AG04450 (cell line): ENCODE measurements at places on chromosomes 3 and 15.

GRCh38 chr3:176514297-176514696 is 683.0 kb downstream of the TBL1XR1 start:
- DNase-seq: no peak

GRCh38 chr15:62647202-62647842 is 395.2 kb upstream of the TPM1 start:
- no peak for DNase-seq

DNA sequence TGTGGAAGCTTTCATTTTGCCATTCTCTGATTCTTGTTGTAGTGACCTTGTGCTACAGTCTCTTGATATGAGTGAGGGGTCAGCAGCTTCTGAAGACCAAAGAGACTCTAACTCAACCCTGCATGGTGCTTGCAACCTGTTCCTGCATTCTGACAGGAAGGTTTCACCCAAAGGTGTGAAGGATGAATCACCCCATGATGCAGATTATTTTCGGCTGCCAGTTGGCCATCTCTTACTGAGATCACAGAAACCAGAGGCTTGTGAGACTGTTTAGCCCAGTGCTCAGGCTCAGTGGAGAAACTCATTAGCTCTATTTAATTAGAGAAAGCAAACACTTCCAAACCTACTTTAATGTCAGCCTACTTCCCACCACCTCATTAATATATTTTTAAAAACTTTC is 29.2 kb upstream of the TPRG1 start:
- no peak for DNase-seq

DNA sequence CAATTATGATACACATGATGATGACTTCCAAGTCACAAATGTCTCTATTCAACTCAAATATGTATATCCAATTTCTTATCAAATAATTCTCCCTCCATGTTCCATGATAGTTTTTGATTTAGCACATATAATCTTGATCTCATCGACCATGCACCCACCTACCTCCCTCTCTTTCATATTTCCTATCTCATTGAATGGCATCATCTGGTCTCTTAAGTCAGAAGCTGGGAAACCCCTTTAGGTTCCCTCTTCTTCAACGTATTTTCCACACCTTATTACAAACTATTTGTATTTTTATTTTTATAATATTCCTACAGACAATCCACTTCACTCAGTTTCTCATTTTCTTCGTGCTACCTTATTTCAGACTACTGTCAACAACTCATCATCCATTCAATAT is 56.9 kb upstream of the DPH6 start:
- no peak for DNase-seq

DNA sequence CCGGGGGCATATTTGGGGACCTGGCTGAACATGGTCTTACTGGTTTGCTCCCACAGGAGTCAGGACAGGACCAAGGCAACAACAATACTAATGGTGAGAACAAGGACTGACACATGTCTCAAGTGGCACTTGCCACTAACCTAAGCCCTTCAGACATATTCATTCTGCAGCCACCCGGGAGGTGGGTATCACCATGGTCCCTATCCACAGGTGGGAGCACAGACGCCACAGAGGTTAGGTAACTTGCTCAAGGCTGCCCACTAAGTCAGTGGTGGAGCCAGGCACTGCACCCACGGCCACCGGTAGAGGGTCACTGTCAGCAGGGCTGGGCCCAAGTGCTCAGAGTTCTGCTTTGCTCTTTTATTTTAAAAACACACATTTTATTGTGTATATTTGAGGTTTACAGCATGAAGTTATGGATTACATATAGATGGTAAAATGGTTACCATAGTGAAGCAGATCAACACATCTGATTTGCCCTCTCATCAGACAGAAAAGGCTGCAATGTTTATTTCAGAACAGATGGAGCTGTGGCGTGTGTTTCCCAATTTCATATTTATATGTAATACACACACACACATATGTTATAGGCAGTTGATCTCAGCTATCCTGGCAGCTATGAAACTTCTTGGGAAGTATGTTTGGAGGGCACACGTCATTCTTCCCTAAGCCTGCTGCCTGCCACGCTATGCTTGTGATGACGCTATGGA is 30.0 kb upstream of the SLC41A3 start:
- no peak for DNase-seq

DNA sequence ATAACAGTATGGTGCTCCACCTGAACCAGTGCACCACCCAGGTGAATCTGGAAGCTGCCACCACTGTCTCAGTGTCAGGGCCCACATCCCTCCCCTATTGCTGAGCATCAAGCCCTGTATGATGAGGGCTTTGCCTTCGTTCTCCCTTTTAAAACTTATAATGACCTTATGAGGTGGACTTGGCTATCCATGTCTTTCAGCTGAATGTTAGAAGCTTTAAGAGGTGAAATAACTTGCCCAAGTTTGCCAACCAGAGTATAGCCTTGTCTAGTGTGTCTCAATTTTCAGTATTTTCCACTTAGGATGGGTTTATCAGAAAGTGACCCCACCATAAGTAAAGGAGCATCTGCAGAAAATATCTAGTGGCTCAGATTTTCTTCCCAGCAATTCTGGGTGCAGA is 87.8 kb downstream of the SHOX2 start:
- no peak for DNase-seq

DNA sequence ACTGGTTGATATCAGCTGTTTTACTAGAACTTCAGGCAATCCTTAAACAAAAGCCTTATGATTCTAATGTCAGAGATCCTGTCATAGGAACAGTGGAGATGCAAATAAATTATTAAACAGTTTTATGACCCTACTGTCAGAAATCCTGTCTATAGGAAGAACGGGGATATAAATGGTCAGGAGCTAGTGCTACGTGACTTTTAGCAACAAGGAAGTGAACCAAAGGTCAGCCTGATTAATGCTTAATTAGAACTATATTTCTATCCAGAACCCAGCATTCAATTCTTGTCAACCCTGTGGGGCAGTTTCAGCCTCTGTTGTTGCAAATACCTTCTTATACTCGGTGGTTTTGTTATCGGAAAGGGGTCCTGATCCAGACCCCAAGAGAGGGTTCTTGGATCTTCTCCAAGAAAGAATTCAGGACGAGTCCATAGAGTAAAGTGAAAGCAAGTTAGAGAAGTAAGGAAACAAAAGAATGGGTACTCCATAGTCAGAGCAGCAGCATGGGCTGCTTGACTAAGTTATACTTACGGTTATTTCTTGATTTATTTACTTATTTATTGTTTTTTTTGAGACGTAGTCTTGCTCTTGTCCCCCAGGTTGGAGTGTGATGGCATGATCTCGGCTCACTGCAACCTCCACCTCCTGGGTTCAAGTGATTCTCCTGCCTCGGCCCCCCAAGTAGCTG is 59.9 kb upstream of the RNU6-1 start:
- no peak for DNase-seq

DNA sequence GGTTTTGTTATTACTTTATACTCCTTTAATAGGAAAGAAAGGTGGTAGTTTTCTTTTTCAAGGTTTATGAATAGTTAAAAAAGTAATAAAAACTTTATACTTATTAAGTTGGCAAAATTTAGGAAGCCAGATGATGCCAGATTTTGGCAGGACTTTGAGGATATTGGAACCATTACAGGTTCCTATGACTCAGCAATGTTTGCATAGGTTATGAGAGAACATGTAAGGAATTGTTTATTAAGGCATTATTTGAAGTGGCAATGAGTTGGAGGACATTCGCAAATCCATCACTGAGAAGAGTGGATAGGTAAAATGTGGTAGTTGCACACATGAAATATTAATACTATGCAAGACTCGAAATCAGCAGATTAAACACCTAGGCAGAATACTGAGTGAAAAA is 29.9 kb downstream of the CDAN1 start:
- no peak for DNase-seq

- DNase-seq: no peak
Measured at GRCh38 chr3:82088749-82089148, 327.3 kb upstream of the GBE1 start.

GRCh38 chr3:63493101-63493500 is 159.4 kb upstream of the SNTN start:
- DNase-seq: no peak
